GM12865 (cell line): ENCODE measurements at places on chromosomes 16 and 17.

DNA sequence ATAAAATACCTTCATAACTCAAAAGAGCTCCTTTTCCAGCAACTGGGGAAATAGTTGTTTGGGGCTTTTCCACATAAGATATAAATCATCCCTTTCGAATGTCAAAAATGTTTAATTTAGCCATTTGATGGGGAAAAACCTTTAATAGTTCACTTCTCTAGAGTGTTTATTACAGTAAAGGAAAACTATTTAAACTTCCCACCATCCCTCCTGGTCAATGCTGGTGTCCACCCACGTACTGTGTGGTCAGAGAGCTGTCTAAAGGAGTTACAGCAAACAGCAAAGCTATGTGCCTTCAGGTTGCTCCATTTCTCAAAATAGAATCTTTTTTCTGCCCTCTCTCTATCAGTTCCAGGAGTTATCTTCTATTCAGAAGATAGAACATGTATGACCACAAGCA is 33.5 kb downstream of the KANSL1 start:
- no peak for DNase-seq

- DNase-seq: no peak
These were observed 12.1 kb downstream of the NDUFAF8 start for GRCh38 chr17:81251094-81251708.

GRCh38 chr17:15260376-15261257 is 4.5 kb downstream of the PMP22 start:
- peak; percentile 33 for DNase-seq

- DNase-seq: no peak
These were observed 8.1 kb upstream of the DNASE1 start for GRCh38 chr16:3646348-3646920.

- DNase-seq: peak; percentile 82
These were observed 878 bp upstream of the DNAJA2 start for GRCh38 chr16:46974352-46974751.

DNA sequence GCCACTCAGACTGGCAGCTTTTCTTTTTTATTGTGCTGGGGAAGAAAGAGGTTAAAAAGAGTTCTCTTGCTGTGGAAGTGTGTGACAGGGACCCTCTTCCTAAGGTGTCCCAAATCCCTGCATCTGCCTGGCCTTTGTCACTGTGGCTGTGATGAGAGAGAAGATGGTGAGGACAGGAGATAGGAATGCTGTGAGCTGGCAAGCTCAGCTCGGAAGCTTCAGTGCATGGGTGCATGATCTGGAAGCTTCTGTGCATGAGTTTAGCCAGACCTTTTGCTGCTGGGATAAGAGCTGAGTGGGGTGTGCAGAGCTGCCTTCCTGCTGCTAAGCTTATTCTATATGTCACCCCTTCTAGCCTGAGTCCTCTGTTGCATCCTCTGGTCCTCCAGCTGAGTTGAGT is 103.3 kb upstream of the CACNG3 start:
- DNase-seq: no peak

GRCh38 chr16:35686595-35686994 is 2227.2 kb downstream of the TP53TG3F start:
- no peak for DNase-seq

DNA sequence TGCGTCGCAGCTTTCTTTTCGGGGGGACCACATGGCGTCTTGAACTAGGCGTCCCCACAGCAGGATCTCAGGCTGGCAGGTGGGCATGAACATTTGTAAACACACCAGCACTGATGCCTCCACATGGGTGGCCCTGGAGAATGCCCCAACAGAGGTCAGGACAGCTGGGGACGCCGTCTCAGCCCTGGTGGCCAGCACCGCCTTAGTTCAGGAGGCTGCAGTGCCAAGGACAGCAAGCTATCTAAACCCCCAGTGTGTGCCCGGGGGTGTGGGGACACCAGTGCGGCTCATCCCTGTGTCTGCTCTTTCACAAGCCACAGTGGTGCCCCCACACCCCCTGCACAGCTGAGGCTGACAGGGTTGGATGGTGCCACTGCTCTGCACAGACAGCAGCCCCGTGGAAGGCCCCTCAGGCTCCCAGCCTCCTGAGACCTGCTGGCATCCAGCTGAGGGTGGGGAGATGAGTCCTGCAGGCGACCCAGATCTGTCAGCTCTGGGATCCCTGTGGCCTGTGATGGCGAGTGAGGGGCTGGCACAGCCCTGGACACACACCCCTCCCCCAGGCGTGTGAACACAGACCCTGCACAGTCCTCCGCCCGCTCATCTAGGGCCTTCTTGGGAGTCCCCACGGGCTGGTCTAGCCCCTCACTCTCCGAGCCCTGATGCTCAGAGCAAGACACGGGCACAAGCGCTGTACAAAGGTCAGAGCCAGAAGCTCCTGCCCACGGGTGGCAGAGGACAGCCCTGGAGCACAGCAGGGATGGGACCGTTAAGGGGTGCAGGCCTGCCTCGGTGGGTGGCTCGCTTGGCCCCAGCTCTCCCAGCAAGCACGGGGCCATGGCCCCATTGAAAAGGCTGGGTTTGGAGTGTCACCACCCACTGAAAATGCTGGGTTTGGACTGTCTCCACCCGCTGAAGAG is 10.7 kb downstream of the FSCN2 start:
- DNase-seq: no peak

GRCh38 chr16:86595983-86596605 is 17.7 kb downstream of the FOXL1 start:
- no peak for DNase-seq

GRCh38 chr16:79316004-79316458 is 284.5 kb downstream of the MAF start:
- DNase-seq: peak; percentile 55

- no peak for DNase-seq
These were observed 613.5 kb downstream of the RBFOX1 start for GRCh38 chr16:7946142-7946541.

GRCh38 chr16:50573947-50574744 is 25.9 kb downstream of the NKD1 start:
- DNase-seq: no peak

- DNase-seq: no peak
These were observed 277.7 kb downstream of the UTP18 start for GRCh38 chr17:51537996-51538550.

- no peak for DNase-seq
These were observed 47.5 kb downstream of the USP22 start for GRCh38 chr17:20995164-20995872.

DNA sequence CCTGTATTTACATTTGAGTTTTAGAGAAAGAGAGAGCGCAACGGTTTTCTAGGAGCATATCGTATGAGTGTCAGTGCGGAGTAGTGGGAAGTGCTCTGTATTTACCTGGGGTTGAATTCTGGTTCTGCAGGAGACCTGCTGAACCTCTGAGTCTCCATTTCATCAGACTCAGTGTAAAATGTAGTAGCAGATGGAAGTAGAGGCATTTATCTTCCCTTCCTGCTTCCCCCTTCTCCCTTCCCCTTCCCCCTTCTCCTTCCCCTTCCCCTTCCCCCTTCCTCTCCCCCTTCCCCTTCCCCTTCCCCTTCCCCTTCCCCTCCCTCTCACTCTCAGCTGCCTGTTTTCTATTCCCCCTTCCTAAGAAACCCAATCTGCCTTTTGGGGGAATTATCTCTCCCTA is 426.9 kb downstream of the NPIPA7 start:
- no peak for DNase-seq

GRCh38 chr17:17812211-17813054 is 24.4 kb downstream of the SREBF1 start:
- DNase-seq: peak; percentile 79

- no peak for DNase-seq
These were observed 11.0 kb downstream of the KRT33A start for GRCh38 chr17:41339571-41340172.

GRCh38 chr16:17251496-17251895 is 219.3 kb downstream of the XYLT1 start:
- no peak for DNase-seq

DNA sequence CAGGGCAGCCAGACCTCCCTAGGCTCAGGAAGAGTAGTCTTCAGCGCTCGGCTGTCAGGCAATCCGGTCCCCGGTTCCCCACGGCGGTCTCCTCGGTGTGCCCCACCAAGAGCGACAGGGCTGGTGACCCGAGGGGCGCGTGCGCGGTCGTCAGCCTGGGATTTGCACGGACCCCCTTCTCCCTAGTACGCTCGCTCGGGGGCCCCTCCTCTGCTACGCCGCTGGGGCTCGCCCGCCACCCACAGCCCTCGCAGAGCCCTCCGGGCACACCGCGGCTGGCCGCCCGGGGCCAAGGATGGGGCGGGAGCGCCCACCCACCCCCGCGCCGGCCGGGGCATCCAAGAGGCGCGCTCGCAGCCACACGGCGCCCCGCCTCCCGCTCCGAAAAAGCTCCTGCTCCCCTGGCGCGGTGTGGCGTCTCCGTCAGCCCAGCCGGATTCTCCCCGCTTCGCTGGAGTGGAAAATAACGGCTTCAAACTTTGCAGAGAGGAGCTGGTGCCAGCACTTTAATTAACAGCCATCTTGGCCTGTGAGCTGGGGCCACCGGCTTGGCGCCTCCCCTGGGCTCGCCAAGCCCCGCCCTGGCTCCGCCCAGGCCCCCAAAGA is 2.1 kb upstream of the C1QL1 start:
- DNase-seq: no peak

- peak; percentile 44 for DNase-seq
These were observed 20.8 kb upstream of the ZNF423 start for GRCh38 chr16:49876716-49877129.

DNA sequence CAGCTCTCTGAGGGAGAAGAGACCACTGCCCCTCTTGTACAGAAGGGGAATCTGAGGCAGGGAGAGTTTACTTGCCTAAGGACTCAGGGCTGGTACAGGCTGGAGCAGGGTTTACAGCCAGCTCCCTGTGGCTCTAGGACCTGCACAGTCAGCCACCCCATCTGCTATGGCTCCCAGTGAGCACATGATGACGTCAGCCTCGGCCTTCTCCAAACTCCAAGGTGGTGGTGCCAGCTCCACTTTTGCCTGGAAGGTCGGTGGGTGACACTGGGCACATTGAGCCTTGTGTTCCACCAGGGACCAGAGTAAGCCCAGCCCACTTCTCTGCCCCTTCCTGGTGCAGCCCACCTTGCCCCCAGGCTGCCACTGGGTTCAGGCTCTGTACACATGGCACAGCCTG is 202.2 kb downstream of the ENGASE start:
- no peak for DNase-seq

- DNase-seq: no peak
These were observed 15.0 kb downstream of the ATP2A1 start for GRCh38 chr16:28893291-28893690.

DNA sequence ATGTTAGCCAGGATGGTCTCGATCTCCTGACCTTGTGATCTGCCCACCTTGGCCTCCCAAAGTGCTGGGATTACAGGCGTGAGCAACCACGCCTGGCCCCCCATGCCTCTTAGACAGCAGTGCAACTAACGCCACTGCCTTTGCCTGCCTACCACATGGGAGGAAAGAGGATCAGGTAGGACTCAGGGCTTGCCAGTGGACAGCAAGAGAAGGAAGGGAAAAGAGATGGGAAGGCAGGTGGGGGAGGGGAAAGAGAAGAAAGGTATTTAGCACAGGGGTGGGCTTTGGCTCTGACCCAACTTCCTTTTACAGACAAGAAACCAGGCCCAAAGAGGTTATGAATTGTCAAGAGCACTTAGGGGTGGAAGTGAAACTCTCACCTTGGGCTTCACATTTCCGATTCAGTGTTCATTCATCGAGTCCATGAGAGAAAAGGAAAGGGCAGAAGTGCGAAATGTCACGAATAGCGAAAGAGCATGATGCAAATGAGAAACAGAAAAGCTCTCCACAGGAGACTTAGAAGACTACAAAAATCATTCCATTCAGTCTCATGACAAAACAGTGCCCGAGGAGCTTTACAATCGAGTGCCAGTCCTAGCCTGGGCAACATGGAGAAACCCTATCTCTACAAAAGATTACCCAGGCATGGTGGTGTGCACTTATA is 36.4 kb downstream of the CDK5R1 start:
- DNase-seq: peak; percentile 98

- DNase-seq: no peak
These were observed 70.3 kb upstream of the MMP2 start for GRCh38 chr16:55408661-55409060.

GRCh38 chr16:89484041-89484501 is 6.3 kb downstream of the ANKRD11 start:
- peak; percentile 34 for DNase-seq

DNA sequence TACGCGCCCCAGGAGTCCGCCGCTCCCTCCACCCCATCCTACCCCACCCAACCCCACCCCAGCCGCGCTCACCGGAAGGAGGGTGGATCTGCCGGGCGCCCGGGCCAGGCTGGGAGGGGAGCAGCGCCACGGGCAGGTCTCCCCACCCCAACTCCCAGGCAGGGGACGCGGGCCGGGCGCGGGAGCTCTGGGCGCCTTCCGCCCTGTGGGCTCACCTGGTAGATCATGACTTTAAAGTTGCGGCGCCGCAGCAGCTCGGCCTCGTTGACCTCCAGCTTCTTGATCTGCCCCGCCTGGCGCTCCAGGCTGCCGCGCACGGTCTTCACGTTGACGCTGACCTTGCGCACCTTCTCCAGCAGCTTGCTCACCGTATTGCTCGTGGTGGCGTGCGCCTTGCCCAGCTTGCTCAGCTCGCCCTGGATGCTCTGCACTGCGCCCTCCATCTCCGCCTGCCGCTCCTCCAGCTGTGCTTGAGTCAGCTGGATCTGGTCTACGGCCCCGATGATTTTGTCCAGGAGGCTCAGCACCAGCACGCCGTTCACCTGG is 571 bp downstream of the CAVIN1 start:
- peak; percentile 45 for DNase-seq

DNA sequence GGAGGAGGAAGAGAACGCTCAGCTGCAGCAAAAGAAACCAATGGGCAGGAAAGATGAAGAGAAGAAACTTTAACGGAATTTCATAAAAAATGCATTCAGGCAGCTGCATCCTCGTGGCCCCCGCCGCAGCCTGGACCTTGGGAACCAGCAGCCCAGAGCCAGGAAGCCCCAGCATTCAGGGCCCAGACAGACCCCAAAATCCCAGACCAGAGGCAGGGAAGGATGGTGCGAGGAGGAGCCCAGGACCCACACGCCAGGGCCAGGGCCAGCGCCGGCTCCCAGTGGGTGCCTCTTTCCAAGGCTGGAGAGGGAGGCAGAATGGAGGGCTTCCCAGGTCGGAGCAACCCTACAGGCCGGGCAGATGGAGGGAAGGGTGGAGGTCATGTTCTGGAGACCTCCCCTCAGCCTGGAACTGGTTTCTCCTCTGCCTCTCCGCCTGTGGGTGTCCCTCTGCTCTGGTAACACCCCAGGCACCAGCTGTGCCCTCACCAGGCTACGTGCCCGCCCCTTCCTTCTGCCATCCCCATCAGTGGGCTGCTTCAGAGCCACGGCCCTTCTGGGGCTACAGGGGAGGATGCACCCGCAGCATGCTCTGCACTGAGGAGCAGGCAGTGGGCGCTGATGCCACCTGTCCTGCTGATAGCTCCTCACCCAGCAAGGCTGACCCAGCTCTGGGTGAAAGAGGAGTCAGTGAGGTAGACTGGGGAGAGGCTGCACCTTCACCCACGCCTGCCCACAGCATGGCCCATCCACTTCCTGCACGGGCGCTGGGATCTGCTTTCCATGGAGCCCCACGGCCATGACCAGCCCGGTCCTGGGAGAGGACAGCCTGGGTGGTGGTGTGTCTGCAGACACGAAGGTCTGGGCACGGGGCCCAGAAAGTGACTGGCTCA is 1.2 kb upstream of the MIF4GD start:
- peak; percentile 47 for DNase-seq
